ENCODE measurements at places on chromosomes 3 and 15. TPM values are rescaled to one million over a fixed set of nuclear protein-coding genes. Genes with fewer than 3 reads are reported as not detected.
A peak's percentile ranks its signal among the peaks of the same experiment; 100 is the strongest.

CPOX gene
- 24.5 TPM for total RNA-seq

CILP gene
- total RNA-seq, result not detected

PRR20G gene
- not detected for total RNA-seq

- DNase-seq, result peak; percentile 22
Observed at GRCh38 chr15:31062310-31062847, 39.1 kb downstream of the TRPM1 start.

- DNase-seq, result peak; percentile 74
Observed at GRCh38 chr15:57320631-57321220, 55.6 kb upstream of the CGNL1 start.

DNA sequence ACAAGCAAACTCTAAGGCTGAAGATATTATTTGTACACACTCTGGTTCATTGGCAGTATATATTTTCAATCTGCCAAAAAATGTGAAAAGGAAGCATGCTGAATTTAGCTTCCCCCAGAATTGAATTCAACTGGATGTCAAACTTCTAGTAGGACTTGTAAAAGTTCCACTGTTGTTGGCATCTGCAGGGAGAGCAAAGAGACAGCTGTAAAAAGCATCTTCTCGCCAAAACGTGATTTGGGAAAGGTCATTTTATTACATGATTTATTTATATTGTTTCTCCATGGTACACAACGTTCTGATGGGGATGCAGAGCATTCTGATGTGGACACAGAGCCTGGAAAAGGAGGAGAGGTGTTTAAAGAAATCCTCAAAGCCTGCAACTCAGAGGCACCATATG, 196.7 kb upstream of the ADAMTS9 start:
- DNase-seq, result no peak

DNA sequence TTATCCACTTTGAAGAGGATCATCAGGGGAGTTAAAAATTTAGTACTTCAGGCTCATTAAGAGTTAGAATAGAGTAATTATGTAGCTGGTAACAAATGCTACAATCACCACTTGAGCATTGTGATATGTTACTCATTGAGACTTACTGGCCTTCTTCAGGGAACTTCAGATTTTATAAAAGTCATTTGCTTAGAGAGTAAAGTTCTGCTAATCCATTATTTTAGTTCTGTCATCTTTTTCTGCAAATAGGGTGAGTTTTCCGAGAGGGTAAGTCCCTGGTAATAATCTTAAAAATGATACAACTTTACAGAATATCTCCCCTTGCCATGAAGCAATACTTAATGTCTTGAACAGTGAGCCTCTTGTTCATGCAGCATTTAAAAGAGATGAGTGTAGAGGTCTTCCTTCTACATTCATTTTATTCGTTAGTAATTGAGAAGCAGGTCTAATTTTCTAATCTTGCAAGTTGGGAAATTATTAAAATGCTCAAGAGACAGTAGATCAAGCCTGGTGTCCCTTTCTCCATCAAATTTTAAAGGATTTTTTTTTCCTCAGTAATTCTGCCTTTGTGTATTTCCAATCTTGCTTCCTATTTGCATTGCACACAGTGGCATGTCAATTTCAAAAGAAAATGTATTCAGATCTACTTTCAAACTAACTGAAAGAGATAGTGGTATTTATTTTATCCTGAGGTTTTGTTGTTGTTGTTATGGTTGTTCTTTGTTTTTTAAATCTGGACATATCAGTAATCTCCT, 52.6 kb downstream of the MBNL1 start:
- DNase-seq, result no peak

- peak; percentile 57 for DNase-seq
Observed at GRCh38 chr3:79086514-79086913, 681.3 kb downstream of the ROBO1 start.

DNA sequence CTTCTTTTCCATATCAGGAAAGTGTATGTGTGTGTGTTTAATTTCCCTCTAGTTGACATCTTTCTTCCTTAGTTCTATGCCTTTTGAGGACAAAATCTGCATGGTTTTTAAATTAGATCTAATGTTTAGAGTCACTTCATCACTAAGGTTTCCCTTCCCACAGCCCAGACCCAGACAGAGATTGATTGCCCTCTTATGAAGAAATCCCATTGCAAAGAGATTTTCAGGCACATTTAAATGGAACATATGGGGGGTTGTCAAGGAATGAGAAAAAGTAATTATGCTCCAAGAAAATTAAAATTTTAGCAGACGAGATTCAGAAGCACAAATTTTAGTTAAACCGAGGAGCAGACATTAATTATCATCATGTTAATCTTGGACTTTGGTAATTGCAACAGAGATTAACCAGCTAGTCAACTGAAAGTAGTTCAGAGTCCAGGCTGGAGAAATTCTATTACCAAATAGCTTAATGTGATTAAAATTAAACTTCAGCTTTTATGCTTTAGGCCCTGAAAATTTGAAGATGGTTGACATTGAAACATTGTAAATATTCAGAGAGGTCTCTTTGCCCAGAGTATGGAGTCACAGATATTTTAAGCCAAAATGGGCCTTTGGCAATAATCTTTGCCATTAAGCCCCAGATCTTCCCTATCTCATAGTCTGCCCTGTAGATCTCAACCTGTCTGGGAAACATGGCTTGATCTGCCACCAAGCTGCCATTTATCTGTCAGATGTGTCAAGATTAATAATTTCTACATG, 143.4 kb downstream of the TMEM108 start:
- DNase-seq, result no peak

DNA sequence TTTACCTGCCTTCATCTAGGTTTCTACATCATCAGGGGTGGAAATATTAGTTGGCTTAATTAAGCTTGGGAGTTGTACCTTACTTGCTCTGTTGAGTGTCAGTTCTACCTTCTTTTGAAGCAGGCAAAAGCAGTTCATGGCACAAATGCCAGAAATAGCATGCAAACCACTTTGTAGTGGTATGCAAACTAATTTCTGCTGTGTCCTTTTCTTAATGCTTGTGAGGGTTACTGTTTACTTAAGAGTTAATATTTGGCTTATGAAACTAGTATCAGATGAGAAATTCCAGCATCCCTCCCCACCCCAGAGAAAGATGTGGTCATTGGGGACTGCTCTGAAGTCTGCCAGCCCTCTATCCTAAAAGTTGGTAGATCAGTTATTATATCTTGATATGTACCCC, 7.1 kb downstream of the ATP2C1 start:
- DNase-seq, result no peak

GRCh38 chr3:151580591-151580990, 119.7 kb upstream of the IGSF10 start:
- DNase-seq, result no peak
